Foreskin melanocyte (primary cell): ENCODE measurements at places on chromosomes 5 and 9.

DNA sequence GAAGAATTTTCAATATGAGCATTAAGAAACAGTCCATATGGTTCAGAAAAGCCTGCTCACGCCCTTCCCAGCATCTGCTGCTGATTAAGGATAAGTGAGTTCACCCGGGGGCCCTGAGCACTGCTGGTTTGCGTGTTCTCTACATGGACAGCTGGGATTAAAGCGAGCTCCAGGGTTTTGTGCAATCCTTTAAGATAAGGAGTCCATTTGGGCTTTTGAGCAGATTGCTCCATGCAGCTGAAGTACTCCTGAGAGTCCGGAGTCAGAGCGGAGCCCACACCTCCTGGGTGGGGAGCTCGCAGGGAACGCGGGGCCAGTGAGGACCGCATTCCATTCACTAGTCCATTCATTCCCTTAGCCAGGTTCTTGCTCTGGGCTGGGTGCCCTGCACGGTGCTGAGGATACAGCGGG lies 149.3 kb upstream of the COL5A1 start:
- DNase-seq: no peak

GRCh38 chr5:172918421-172919371 lies 40.5 kb upstream of the RPL26L1 start:
- DNase-seq: no peak

DNA sequence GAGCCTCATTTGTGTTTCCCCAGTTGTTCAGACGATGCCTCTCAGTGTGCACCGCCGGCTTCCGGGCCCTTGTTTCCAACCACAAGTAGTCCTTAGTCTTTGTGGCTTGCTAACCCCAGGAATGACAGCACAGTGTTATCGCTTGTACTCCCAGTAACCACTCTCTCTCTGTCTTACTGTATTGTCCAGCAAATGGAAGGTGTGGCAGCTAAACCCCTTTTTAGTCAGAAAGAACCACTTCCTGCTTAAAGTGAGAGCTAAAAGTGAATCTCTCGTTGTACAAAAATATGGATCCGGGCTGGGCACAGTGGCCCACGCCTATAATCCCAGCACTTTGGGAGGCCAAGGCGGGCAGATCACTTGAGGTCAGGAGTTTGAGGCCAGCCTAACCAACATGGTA lies 61.3 kb downstream of the ENC1 start:
- DNase-seq: no peak

GRCh38 chr9:106456581-106456980 lies 406.4 kb upstream of the ZNF462 start:
- DNase-seq: no peak

DNA sequence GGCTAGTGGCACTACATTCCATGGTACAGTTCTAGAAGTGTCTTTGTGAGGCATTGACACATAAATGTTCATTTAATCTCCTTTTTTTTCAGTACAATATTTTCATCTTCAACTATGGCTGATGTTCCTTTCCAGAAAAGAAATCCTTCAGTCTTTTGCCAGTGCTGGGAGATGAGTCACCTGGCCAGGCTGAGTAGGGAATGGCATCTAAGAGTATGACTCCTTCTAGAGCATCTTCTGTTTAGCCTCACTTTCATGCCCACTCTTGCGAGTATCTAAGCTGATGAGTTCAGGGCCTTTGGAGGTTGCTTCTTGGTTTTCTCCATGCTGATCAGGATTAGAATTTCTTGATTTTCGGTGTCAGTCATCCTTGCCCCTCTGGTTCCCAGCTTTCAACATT lies 124.4 kb downstream of the SLC28A3 start:
- no peak for DNase-seq

- no peak for DNase-seq
Observed at GRCh38 chr5:84092738-84093137, 291.9 kb downstream of the EDIL3 start.
